ENCODE measurements at places on chromosomes 5 and 9.
A peak's percentile ranks its signal among the peaks of the same experiment; 100 is the strongest.

DNA sequence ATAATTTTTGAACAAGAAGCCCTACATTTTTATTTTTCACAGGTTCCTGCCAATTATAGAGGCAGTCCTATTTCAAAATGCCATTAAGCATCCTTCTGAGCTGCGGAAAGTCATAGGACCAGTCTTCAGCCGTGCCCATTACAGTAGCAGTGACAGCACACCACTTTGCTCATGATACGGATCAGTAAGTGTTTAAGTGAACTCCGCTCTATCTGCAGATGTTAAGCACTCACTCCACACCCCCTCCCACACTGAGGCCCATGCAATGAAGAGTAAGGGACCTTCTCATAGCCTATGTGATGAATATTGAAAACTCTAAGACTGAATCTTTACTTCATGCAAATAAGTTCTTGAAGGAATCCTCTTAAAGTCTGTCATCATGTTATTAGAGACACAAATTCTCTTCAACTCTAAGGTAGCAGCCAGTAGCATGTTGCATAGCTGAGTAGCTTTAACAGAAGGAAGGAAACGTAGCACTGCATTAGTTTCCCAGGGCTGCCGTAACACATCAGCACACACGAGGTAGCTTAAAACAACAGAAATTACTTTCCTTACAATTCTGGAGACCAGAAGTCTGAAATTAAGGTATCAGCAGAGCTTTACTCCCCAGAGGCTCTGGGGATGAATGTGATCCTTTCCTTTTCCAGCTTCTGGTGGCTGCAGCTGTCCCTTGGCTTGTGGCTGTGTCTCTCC lies 20.3 kb upstream of the TAF11L2 start:
- DNase-seq, result no peak

GRCh38 chr5:36606428-36607113 lies at the start of gene SLC1A3:
Gene SLC1A3, plus strand, starts transcription at chr5:36606606. Its CDS starts 1,818 bp downstream, at chr5:36608424.
- DNase-seq, result peak; percentile 65

- DNase-seq, result no peak
These were observed 25.1 kb upstream of the CD180 start for GRCh38 chr5:67221487-67222242.

DNA sequence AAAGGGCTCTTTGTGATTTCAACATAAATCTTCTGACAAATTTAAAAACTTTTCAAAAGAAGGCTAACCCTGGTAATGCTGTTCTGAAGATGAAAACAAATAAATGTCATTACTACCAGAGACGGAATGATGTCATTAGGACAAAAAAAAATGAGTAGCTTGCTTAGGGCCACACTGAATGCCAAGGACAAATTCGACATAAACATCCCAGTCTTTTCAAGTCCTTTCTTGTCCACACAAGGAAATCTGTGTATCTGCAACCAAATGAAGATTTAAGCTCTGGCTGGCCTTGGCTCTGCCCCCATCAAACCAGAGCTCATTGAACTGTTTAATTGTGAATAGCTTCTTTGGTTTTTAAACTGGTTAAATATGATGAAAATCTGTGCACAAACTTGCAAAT lies 592.7 kb downstream of the TLE1 start:
- DNase-seq, result no peak

DNA sequence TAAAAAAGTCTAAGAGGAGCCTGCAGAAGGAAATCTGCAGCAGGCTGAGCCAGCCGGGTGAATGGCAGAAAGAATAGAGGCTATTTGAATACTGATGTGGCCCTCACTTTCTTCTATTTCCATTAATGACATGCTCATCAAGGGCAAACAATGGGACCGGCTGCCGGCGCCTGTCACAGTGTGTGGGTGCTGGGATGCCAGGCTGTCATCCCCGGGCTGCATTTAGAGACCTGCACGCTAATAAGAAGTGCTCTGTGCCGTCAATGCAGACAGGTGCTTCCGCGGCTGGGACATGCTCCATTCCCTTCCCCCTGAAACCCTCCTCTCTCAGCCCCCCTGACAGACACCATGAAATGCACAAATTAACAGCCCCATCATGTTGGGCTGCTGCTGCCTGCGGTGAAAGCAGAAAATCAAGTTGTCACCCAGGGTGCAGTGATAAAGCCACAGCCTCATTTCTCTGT lies 217.7 kb upstream of the TBCA start:
- no peak for DNase-seq

- no peak for DNase-seq
These were observed 320.2 kb upstream of the RGMB start for GRCh38 chr5:98453296-98453695.

DNA sequence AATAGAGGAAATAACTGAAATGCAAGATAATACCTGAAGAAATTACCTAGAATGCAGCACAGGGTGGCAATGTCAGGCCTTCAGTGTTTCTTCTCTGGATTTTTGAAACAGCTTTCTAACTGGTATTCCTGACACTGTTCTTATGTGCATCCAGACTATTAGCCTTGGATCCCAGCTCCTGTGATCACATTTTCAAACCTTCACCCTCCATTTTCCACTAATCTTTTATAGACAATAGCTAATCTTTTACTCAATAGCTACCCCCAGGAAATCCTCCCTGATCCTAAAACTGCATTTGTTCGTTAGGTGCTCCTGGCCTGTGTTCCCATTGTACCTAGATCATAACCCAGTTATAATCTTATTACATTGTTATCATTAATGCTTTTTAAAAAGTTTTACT lies 101.5 kb upstream of the DHFR start:
- no peak for DNase-seq

DNA sequence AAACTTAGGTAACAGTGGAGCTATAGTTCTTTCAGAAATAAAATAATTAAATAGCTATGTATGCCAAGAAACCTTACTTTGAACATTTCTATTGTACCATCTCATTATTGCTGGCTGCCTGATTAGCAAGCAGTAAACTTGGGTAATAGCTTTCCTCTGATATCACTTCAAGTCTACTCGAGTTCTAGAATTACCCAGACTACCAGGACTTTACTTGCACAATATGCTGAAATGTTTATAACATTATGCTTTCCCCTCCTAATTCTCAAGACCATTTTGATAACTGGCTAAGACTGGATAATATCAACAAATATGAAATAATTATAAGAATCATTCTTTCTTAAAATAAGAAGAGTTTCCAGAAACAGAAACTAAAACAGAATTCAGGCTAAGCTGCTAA lies 512.6 kb downstream of the RAB3C start:
- DNase-seq, result no peak

DNA sequence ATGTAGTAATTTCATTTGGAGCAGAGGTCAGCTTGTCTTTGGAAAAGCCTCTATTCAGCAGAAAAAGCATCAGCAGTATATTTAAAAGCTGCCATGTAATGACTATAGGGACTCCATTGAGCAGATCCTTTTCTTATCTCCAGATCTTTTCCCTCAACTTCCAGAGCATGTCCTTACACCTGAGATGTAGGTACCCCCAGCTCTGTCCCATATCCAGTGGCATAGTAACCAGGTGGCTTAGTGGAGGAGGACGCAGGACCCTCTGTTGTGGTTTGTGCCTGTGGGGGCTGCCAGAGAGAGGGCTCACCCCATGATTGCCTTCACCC lies 61.5 kb downstream of the RCL1 start:
- no peak for DNase-seq

DNA sequence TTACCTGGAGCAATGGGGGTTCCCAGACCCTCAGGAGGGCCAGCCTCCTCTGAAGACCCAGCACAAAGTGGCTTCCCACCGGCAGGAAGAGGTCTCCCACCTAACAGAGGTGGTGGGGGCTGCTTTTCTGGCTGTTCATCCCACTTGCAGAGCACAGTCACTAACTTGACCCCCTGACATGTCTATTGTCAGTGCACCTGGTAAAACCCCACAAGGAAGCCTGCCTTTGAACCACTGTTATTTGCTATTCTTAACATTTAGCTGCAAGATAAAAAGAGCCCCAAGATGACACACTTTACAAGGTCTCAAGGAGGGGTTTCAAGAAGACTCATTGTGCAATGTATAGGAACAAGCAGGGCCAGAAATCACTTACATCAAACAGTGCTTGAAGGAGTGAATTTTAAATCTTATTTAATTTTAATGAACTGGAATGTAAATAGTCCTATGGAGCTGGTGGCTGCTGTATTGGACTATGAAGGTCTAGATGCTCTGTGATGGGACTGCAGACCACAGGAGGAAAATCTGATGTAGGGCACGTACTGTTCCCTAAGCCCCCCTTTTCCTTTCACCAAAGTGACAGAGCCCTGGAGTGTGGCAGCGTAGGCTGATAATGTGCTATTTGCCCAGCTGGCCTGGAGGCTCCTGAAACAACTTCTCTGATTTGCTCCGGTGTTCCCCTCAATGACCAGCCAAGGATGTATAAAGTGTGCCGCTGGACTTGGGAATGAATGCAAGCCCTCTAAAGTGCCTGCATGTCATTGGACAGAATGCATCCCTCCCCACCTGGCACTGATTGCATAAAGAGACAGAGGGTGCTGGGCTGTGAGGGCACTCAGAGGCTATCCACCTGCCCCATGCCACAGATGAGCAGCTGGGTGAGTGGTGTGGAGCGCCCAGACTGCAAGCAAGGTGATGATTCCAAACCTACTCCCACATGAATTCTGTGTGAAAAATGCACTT lies 80.2 kb downstream of the PTPN3 start:
- DNase-seq, result no peak

- no peak for DNase-seq
These were observed 780 bp downstream of the RNU6ATAC start for GRCh38 chr9:134163371-134164196.
